ENCODE measurements at places on chromosomes 12 and 14.

DNA sequence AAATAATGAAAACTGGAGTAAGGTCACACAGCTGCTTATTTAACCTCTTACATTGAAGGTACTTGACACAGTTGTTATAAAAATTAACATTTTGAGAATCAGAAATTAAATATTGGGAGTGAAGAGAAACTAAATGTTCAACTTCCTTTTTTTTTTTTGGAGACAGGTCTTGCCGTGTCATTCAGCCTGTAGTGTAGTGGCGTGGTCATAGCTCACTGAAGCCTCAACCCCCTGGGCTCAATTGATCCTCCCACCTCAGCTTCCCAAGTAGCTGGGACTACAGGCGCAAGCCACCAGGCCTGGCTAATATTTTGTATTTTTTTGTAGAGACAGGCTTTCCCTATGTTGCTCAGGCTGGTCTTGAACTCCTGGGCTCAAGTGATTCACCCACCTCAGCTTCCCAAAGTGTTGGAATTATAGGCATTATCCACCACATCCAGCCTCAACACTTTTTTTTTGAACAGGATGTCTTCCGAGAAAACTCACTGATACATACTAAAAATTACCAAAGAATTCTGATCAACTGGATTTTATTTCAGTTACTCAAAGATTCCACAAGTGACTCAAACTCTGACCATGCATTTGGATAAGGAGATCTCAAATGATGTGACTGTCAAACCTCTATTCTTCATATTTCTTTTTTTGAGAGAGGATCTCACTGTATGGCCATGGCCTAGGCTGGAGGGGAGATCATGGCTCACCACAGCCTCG is 35.4 kb downstream of the SGPP1 start:
- DNase-seq, result no peak

- DNase-seq, result no peak
Measured at GRCh38 chr12:105559310-105559709, 228.8 kb downstream of the C12orf75 start.

DNA sequence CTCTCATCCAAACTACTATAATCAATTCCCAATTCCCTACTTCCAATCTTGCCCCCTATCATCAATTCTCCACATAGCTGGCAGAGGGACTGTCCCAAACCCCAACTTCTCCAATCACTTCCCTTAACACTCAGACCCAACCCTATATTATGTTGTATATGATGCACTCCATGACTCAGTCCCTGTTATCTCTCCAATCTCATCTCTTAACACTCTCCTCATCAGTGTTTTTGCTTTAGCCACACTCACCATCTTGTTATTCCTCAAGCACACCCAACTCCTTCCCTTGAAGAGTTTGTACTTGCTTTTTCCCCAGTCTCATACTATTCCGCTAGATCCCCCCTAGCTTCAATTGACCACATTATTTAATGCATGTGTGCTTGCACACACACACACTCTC is 4.9 kb downstream of the RHOJ start:
- no peak for DNase-seq

- no peak for DNase-seq
Measured at GRCh38 chr14:50750323-50750722, 80.6 kb downstream of the NIN start.

GRCh38 chr12:263574-263973 is 938 bp upstream of the SLC6A13 start:
- DNase-seq, result no peak

GRCh38 chr12:62258941-62259630 is 1.1 kb upstream of the USP15 start:
- no peak for DNase-seq

- DNase-seq, result peak; percentile 38
Measured at GRCh38 chr14:77100961-77101360, 2.9 kb downstream of the CIPC start.

- no peak for DNase-seq
Measured at GRCh38 chr12:7994731-7995205, 37.7 kb upstream of the FOXJ2 start.

DNA sequence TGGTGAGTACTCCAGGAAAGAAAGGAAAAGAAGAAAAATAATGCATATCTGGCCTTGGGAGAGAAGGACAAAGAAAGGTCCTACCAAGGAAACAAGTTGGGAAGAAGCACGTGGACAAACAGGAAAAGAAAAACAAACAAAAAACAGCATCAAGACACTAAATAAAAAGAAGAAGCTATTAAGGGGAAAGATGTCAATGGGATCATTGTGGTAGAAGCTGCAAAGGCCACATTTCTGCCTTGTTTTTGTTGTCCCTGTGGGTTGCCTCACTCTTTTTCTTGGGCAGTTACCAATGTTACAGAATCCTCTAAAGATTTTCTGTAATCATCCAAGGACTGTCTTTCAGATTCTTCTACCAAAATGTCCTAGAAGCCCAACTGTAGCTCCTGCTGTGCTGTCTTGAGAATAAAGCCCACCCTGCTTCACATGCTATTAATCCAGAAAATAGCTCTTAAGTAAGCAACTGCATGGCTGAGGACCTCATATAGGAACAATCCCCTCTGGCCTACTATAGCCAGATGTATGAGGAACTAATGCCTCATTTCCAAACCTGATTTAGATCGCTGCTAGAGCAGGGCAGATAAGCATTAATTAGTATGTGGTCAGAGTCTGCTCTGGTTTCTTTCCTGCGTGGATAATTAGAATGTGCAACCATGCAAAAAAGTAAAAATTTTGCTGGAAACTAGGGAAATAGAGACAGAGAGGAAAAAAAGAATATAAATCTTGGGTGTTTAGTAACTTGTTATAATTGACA is 10.2 kb upstream of the CPNE8 start:
- no peak for DNase-seq

DNA sequence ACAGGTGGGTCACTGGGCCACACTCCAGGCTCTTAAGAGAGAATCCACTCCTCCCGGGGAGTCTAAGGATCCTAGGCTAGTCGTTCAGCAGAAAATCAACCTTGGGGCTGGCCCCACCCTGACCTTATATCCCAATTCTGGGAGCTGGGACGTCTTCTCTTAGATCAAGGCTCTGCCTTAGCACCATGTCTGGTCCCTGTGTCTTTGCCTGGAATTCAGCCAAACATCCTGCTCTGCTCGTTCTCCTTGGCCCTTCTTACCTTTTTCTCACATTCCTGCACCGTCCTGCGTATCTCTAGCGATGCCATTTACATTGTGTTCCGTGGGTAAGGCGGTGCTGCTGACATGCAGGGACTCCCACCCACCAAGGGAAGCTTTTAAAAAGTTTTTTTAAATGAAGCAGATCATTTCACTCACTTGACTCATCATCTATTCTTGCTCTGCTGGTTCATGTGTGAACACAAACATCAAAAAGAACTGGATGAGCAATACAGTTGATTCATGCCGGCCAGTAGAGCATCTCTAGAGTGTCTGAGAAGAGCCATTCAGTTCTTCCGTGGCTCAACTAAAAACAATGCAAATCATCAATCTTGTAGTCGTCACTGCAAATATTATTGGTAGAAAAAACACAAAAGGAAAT is 50.2 kb downstream of the KCNK13 start:
- no peak for DNase-seq

- DNase-seq, result no peak
Measured at GRCh38 chr12:32870716-32871115, 25.9 kb downstream of the PKP2 start.

DNA sequence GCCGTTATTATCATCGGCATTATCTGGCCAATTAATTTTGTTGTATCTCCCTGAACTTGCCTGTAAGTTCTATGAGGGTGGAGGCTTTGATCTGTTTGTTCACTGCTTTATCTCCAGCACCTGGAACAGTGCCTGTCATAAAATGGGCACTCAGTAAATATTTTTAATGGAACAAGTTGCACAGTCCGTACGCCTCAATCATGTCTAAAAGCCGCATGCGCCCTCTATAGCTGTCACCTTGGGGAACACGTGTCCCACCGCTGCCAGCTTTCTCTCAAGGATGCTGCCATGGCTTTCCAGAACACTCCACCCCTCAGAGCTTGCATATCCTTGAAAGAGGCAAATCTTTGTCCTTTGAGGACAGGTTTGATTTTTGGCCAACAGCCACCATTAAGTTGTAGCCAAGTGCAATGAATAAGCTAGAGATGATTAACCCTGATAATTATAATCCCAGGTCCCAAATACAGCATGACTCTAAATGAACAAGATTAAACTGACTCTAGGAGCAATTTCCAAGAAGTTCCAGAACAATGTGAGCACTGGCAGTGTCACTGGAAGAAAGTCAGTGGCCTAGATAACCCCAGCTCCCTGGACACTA is 55.1 kb downstream of the ERH start:
- DNase-seq, result no peak

- DNase-seq, result peak; percentile 19
Measured at GRCh38 chr12:67457778-67458665, 188.9 kb downstream of the CAND1 start.

GRCh38 chr14:65369560-65369959 is 43.0 kb upstream of the FUT8 start:
- no peak for DNase-seq

- DNase-seq, result no peak
Measured at GRCh38 chr12:89316705-89317139, 35.6 kb downstream of the DUSP6 start.

- DNase-seq, result no peak
Measured at GRCh38 chr12:111334393-111334915, 34.4 kb downstream of the PHETA1 start.

DNA sequence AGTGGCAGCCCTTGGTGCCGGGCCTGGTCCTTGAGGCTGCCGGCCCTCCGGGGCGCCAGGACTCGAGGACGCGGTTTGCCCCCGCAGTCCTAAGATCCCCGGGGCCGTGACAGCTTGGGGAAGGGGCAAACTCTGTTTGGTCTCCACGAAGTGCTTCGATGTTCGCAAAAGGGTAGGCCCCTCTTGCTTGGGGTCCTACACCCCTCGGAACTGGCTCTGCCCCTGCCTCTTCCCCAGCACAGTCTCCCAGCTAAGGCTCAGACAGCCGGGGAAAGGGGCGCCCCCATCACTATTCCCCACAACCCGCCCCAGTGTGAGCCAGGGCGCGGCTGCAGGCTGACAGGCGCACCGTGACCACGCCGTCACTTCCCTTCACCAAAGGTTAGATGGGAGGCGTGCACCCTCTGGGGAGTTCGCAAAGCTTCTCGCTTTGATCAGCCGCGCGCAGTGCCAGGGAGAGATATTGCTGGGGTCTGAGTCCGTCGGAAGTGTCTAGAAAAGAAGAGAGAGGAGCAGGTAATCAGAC is 7.2 kb upstream of the OTX2 start:
- no peak for DNase-seq

DNA sequence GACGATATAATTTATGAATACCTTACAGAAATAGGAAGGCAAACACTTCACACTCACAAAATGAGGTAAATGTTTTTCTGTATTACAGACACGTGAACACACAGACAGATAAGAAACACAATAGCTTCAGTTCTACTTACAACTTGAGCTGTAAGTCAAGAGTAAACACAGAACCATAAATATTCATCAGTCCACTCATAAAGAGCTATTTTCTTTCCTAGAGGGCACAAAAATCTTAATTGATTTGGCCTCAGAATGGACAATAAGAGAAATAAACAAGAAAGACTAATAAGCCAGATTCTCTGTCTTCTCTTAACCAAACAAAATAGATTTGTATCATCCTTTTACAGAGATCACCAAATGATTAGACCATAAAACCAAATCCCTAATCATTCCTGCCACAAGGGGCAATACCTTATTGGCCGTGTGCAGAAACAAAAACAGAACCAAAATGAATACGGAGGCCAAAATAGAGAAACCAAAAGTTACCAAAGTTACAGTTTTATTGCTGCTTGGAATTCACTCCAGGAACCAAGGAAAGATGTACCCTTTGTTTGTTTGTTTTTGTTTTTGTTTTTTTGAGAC is 38.1 kb upstream of the GARIN2 start:
- no peak for DNase-seq

DNA sequence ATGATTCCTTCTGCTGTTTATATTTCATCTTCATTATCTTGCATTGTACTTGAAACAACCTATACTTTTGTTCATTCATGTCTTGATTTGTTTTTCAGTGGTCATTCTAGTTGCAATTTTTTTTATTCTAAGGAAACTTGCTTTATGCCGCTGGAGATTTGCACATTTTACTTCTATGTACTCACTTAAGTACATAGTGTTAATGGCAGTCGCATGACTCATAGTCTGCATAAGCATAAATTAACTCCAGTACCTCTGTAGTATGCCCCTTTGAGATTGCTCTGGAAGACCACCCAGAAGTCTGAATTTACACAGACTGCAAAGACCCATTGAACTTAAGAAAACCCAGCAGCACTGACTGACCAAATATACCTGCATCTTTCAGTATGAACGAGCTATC is 77.0 kb downstream of the MSRB3 start:
- DNase-seq, result no peak

GRCh38 chr12:52890417-52890816 is 14.5 kb downstream of the KRT8 start:
- DNase-seq, result no peak

DNA sequence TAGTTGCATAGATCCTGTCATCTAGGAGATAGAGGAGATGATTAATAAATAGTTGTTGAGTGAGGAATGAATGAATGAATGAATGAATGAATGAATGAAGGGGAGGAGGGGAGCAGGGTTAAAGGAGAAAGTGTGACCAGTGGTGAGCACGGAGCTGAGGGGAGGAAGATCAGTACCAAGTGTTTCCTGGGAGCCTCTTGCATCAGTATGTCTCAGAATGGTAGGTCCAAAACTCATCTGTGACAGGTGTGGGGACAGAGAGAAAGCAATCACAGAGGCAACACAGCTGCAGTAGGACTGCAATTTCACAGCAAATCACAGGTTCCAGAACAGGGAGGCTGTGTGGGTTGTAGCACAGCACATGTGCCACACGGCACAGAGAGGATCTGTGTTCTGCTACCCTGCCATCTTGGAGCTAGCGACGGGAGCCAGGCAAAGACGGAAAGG is 14.5 kb upstream of the TNFRSF1A start:
- DNase-seq, result no peak

- no peak for DNase-seq
Measured at GRCh38 chr14:71238835-71239234, 331.6 kb downstream of the PCNX1 start.

GRCh38 chr14:94713115-94713514 is 56.8 kb downstream of the GSC start:
- DNase-seq, result no peak

- DNase-seq, result no peak
Measured at GRCh38 chr12:120654656-120655055, 14.2 kb downstream of the CABP1 start.

GRCh38 chr12:6555018-6555691 is 687 bp downstream of the IFFO1 start:
- DNase-seq, result peak; percentile 50

DNA sequence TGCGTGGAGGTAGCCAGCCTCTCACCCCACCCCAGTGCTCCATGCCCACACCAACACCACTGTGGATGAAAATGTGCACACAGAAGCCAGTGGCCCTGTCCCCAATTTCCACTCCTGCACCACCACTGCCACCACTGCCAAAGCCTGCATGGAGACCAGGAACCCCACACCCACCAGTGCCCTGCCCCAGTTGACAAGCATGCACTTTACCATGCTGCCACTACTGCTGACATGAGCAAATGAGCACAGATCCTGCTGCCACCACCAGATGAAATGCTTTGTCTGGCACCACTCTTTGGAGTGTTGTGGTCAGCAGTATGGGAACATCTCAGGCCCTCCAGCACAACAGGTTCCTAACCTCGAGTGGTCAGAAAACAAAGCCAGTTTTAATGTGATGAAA is 104.1 kb downstream of the ATXN7L3B start:
- no peak for DNase-seq

GRCh38 chr14:22200977-22201605 is 387.9 kb downstream of the DAD1 start:
- peak; percentile 82 for DNase-seq

- DNase-seq, result peak; percentile 74
Measured at GRCh38 chr12:72570601-72571000, 298.4 kb downstream of the TRHDE start.

- no peak for DNase-seq
Measured at GRCh38 chr12:46659824-46660223, 166.0 kb downstream of the SLC38A4 start.

Measured in NAMALWA (cell line).